ENCODE measurements at places on chromosomes 13 and 19.

DNA sequence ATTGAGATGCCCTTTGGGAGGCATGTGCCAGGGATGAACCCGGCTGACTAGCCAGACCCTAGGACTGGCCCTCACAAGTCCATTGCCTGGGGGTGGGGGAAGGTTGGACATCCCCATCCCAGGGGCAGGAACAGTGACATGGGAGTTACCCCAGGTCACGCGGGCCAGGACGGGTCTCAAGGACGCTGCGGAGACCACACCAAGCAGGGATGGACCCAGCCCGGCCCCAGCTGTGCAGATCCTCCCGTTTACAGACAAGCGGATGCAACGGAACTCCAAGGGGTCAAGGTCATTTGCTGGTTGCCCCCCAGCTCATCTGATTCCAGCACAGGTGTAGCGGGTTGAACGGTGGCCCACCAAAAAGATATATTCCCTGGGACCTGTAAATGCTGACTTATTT is 20.0 kb downstream of the F2RL3 start:
- no peak for DNase-seq

DNA sequence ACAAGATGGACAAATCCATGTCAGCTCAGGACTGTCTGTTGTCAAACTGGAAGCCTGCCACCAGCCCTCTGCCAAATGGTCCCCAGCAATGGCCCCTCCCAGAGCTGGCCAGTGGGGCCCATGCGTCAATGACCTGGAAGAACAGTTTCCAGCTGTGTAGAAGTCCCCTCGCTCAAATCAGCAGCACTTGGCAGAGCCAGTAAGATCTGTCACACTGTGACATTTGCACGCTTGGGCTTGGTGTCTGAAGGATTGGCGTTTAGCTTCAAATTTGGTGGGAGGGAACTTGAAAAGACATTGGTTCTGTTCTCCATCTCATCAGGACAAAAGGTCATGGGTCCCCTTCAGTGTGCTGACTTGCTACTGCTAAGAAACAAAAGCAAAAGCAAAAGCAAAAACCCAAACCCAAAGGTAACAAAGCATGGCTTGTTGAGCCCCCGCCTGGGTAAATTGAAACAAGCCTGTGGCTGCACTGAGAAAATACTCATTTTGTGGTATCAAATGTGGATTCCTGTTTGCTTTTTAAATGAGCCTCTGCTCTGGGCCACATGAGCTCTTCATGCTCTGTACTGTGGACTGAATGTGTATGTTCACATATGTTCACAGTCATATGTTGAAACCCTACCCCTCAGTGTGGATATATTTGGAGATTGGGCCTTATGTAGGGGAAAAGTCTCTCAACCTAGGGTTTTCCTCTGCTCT is 253.6 kb upstream of the MAB21L1 start:
- DNase-seq = no peak

GRCh38 chr13:106520251-106521054 is 15.0 kb downstream of the EFNB2 start:
- peak; percentile 1 for DNase-seq

DNA sequence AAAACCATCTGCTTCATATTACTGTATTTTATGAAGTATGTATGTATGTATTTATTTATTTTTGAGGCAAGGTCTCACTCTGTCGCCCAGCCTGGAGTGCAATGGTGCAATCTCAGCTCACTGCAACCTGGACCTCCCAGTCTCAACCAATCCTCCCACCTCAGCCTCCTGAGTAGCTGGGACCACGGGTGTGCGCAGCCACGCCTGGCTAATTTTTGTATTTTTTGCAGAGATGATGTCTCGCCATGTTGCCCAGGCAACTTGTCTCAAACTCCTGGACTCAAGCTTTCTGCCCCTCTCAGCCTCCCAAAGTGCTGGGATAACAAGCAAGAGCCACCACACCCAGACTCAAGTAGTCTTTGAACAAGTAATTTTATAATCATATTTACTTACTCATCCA is 5.5 kb downstream of the KATNAL1 start:
- DNase-seq = no peak

DNA sequence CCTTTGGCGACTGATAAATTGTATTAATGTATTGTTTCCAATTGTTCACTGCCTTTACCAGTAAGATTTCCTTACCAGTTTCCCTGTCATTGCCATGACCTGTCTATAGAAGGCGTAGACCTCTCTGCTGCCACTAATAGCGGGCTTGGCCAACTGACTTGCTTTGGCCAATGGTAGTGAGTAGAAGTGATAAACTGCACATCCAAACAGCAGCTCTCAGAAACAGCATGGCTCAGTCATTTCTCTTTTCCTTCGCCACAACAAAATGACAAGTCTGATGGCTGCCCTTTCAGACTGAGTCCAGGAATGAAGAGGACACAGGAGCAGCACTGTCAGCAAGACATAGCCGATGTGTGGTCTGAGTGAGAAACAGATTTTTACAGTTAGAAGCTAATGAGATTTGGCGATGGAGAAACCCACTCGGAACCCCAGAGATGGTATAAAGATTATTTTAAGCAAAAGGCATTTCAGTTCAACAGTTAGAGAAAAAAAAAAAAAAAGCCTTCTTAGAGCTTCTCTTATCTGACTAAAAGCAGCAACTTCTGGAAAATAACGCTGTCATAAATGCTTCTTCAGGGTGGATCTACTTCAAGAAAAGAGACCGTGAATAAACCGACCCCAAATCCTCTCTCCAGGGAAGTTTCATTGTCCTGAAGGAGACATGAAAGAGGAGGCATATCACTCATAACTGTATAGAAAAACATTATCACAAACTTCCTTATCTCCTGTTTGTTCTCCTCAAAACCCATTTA is 42.0 kb upstream of the TM9SF2 start:
- DNase-seq = no peak

- DNase-seq = no peak
Observed at GRCh38 chr13:99813336-99814095, 158.1 kb downstream of the ZIC5 start.

- no peak for DNase-seq
Observed at GRCh38 chr19:58555920-58556621, 1.2 kb upstream of the CHMP2A start.

GRCh38 chr13:41418731-41419130 is 38.6 kb upstream of the RGCC start:
- DNase-seq = no peak

- DNase-seq = no peak
Observed at GRCh38 chr19:30340771-30341561, 31.2 kb upstream of the ZNF536 start.

- peak; percentile 4 for DNase-seq
Observed at GRCh38 chr13:98451676-98452470, 125.0 kb downstream of the STK24 start.

DNA sequence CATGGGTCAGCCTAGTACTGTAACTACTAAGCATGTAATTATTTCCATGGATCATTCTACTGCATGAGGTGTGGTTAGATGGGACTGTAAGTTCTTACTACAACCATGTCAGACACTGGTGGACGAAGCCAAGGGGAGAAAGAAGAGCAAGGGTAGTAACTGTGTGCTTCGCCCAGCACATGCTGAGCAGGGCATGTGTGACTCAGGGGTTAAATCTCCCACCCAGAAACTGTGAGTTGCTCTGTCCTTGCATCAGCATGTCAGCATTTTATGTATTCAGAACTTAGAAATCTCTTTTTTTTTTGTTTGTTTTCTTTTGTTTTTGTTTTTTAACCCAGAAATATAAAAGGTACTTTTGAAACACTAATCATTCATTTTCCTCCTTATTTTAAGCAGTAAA is 436.6 kb upstream of the KLF12 start:
- DNase-seq = no peak

DNA sequence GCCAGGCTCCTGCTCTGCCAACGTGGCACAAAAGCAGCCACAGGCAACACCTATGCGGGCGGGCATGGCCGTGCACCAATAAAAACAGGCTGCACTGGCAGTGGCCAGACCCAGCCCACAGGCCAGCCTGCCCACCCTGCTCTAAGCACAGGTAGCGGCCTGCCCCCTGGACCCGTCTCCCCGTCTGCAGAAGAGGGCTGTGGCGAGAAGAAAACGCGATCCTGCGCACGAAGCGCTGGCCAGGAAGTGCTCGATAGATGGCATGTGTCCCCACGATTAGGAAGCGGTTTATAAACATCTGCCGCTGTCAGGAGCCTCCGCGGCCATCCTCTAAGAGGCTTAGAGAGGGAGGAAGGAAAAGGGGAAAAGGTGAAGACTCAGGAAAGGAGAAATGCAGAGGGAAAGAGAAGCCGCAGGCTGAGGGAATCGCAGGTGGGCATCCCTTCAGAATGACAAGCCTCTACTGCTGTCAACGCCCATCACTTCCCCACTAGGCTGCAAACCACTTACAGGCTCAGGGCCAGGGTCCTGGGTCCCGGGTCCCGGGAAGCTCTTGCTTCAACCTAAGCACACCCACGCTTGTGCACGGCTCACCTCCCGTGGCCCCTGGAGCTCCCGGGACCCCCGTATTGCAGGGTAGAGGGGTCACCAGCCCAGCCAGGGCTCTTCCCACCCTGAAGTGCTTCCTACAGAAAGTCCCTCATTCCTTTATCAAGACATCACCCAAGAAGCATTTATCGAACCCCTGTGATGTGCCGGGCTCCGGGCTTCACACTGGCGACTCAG is 10.5 kb downstream of the MLLT1 start:
- no peak for DNase-seq

- DNase-seq = no peak
Observed at GRCh38 chr19:46591870-46592269, 9.3 kb upstream of the CALM3 start.

DNA sequence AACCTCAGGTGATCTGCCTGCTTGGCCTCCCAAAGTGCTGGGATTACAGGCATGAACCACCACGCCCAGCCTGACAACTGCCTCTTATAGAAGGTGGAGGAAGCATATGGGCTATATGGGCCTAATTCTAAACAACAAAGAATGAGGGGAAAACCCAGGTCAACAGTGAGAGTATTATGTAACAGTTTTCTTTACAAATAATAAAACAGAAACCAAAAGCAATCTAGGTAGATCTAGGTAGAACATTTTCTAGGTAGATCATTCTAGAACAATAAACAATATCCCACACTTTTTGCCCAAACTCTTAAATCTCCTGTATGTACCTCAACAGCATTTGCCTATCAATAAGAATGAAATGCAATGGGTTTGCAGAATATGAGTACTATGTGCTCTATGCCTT is 267.4 kb downstream of the ABCC4 start:
- no peak for DNase-seq

DNA sequence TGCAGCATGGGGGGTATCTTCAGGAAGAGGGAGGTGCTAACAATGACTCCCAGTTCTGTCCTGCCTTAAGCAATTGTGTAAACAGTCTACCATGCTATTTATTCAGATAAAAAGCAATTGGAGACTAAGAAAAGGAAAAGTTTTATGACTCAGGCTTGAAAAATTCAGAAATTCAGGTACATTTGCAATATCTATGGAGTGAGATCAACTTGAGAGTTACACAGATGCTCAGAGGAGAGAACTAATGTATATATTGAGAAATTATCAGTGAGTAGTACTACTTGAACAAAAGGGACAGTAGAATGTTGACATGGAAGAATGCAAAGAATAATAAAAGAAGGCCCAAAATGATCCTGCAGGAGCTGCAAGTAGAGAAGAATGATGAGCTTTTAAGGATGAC is 277.6 kb upstream of the DACH1 start:
- DNase-seq = no peak

DNA sequence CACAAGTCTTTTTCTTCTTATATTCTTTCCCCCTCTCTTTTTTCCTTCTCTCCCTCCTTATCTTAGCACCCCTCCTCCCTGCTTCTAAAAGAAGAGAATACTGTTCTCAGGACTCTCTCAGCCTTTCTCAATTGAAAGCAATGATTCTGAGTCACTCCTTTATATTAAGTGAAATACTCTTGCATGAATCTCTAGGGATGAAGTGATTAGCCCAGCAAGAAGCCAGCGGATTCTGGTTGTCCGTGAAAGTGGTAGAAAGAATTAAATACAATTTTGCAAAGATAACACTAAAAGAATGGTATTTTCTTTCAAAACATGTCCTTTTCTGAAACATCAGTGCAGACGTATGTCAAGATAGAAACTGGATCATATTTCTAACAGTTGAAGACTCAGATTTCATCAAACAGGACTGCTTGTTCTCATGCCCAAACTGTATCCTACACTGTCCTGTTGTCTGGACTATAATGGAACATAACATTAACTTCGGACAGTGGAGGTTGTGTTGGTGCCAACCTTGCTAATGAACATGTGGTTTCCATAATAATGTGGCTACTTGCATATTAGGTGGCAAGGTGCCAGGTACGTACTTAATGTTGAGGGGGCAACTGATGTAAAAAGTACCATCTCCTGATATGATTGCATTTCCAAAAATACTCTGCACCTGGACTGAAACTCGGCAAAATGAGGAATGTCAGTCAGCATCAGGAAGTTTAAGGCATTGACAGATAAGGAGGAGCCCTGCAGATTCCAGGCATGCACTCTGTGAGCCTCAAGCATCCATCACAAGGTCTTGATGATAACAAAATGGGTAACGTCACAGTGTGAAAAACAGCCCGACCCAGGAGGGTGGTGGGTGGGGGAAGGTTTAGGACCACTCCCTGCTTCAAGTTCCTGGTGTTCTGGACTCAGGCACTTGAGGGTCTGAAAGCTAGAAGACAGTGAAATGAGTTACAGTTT is 357.2 kb downstream of the DLEU7 start:
- no peak for DNase-seq

DNA sequence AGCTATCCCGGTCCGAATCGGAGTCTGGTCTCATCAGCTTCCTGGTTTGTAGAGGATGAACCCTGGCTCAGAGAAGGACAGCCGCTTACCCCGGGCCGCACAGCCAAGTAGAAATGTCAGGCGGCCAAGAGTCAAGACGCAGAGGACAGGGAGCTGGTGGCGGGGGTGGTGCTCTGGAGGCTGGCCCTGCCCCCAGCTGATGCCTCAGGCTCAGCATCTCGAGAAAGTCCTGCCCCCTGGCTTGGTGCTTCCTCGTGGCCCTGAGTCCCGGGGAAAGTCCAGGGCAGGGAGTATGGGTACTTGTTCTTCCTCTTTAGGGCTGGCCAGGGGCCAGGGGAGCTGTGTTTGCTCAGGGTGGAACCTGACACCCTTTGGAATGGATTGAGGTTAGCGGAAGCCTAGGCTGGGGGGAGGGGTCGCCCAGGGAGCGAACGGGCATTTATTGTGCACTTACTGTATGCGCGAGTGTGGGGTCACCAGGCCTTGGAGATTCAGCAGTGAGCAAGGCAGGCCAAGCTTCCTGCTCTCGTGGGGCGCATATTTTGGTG is 2.2 kb downstream of the TJP3 start:
- peak; percentile 95 for DNase-seq

GRCh38 chr13:94269557-94269956 is 209.9 kb downstream of the DCT start:
- no peak for DNase-seq

DNA sequence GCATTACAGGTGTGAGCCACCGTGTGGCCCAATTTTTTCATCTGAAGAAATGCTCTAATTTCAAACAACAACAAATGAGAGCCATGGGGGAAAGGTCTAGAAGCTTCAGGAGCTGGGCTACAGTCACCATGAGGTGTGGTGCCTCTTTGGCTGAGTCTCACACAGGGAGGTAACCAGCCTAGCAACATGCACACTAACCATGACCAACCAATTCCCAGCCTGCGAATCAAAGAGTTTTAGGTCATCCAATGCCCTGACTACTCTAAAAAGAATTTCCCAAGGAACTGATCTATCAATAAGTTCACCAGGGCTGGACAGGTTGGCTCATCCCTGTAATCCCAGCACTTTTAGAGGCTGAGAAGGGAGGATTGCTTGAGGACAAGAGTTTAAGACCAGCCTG is 29.9 kb downstream of the PBX4 start:
- no peak for DNase-seq

- DNase-seq = no peak
Observed at GRCh38 chr13:75402787-75403186, 79.2 kb downstream of the TBC1D4 start.
